ENCODE measurements at places on chromosomes 3 and 15. TPM values are rescaled to one million over a fixed set of nuclear protein-coding genes. Genes with fewer than 3 reads are reported as not detected.

TASOR gene
- total RNA-seq = 37.6 TPM

SUCLG2 gene
- total RNA-seq = 51.7 TPM

LIPC gene
- total RNA-seq = 1.2 TPM

LRRC34 gene
- 0.22 TPM for total RNA-seq

ITIH1 gene
- total RNA-seq = not detected

PPM1M gene
- 36.7 TPM for total RNA-seq

DNA sequence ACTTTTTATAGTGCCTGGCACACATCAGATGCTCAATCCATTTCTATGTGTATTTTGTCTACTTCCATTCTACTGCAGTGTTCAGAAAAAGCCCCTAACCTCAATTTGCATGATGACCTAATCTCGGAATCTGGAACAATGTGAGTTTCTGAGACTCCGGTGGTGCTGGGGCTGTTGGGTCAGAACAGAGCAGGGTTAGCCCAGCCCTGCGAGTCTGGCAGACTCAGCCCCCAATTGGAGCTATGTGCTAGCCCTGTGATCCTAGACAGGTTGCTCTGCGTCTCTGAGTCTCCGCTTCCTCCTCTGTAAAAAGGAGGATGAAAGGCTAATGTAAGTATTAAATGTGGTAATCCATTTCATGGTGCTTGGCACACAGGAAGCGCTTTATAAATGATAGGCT is 95.0 kb upstream of the ICE2 start:
- H3K4me1 ChIP-seq = peaks cover 83% of the 10 kb centered on the region
- peak overlapping the region; percentile 24 for H3K4me3 ChIP-seq
- H3K27me3 ChIP-seq = no peaks in the 10 kb centered on the region
- H3K27ac ChIP-seq = peak overlapping the region; percentile 59
- peaks cover 14% of the 10 kb centered on the region for H3K36me3 ChIP-seq
- peak; percentile 25 for DNase-seq

DNA sequence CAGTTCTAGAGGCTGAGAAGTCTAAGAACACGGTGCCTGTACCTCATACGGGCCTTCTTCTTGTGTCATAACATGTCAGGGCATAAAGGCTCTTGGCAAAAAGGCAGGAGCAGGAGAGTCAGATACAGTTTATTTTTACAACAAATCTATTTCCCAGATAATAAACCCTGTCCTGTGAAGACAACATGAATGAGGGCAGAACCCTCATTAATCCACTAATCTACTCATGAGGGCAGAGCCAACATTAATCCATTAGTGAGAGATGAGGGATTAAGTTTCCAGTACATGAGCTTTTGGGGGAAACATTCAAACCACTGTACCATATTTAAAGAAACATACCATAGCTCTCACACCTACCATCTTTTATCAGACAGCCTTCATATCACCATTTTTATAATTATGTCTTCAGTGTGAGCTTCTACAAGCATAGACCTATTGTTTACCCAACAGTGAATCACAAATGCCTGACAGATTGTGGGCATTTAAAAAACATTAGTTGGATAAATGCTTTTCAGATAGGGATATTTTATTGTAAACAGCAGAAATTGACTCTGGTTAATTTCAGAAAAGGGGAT is 645.8 kb downstream of the GRM7 start:
- no peaks in the 10 kb centered on the region for H3K27me3 ChIP-seq
- H3K4me3 ChIP-seq = no peak overlapping the region
- no peaks in the 10 kb centered on the region for H3K4me1 ChIP-seq
- DNase-seq = no peak
- no peaks in the 10 kb centered on the region for H3K36me3 ChIP-seq

GRCh38 chr15:100759698-100760356 is 119.8 kb upstream of the ALDH1A3 start:
- no peaks in the 10 kb centered on the region for H3K4me1 ChIP-seq
- no peak for DNase-seq
- H3K36me3 ChIP-seq = no peaks in the 10 kb centered on the region
- H3K4me3 ChIP-seq = no peak overlapping the region
- peaks cover 11% of the 10 kb centered on the region for H3K27me3 ChIP-seq
- H3K27ac ChIP-seq = no peak overlapping the region

- no peak overlapping the region for H3K4me3 ChIP-seq
- no peak overlapping the region for H3K27ac ChIP-seq
- H3K4me1 ChIP-seq = peaks cover 92% of the 10 kb centered on the region
- no peak for DNase-seq
- H3K36me3 ChIP-seq = peaks cover 14% of the 10 kb centered on the region
Measured at GRCh38 chr15:28943611-28944230, 57.9 kb downstream of the APBA2 start.

- H3K27ac ChIP-seq = no peak overlapping the region
- no peak overlapping the region for H3K4me3 ChIP-seq
- H3K27me3 ChIP-seq = no peaks in the 10 kb centered on the region
- no peaks in the 10 kb centered on the region for H3K36me3 ChIP-seq
Measured at GRCh38 chr3:16784973-16785372, 99.8 kb upstream of the PLCL2 start.

- H3K36me3 ChIP-seq = peaks cover 2% of the 10 kb centered on the region
- H3K27ac ChIP-seq = peak overlapping the region; percentile 65
- peaks cover 69% of the 10 kb centered on the region for H3K4me1 ChIP-seq
- peak overlapping the region; percentile 61 for H3K4me3 ChIP-seq
- peak; percentile 60 for DNase-seq
- no peaks in the 10 kb centered on the region for H3K27me3 ChIP-seq
Measured at GRCh38 chr15:70535071-70535954, 228.0 kb downstream of the UACA start.

DNA sequence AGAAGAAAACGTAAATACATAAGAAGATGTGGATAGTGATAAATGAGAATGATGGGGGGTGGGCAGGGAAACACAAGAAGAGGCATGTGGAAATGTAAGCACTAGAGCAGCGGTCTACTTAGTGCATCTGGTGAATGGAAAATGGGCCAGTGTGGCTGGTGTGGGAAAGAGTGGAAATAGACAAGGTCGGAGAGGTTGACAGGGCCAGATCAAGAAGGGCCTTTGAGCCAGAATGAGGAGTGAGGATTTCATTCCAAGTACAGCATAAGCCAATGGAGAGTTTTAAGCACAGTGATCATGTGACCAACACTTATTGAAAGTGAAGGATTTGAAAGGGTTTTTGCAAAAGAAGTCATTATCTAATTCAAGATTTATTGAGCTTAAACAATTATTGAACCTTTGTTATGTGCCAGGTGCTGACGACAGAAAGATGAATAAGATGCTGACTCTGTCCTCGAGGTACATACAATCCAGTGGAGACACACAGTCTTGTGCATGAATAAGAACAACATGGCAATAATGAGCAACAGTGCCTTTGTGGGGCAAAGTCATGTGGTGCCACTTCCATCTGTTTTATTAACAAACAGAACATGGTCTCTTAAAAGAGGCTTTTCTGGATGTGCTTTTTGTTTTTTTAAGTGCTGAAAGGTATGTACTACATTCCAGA is 124.1 kb downstream of the MFSD1 start:
- DNase-seq = no peak
- no peak overlapping the region for H3K27ac ChIP-seq
- no peaks in the 10 kb centered on the region for H3K36me3 ChIP-seq
- H3K4me3 ChIP-seq = no peak overlapping the region
- H3K4me1 ChIP-seq = no peaks in the 10 kb centered on the region

GRCh38 chr15:99213187-99213811 is 36.1 kb downstream of the TTC23 start:
- H3K27me3 ChIP-seq = no peaks in the 10 kb centered on the region
- no peaks in the 10 kb centered on the region for H3K36me3 ChIP-seq
- H3K27ac ChIP-seq = no peak overlapping the region
- H3K4me1 ChIP-seq = no peaks in the 10 kb centered on the region

All from CD4-positive, alpha-beta T cell (primary cell).